GM13976 (cell line): ENCODE measurements at places on chromosomes 4 and X.

- no peak for DNase-seq
These were observed 796.6 kb upstream of the POU3F4 start for GRCh38 chrX:82711457-82711856.

GRCh38 chrX:150845091-150845490, 53.4 kb downstream of the CD99L2 start:
- no peak for DNase-seq

DNA sequence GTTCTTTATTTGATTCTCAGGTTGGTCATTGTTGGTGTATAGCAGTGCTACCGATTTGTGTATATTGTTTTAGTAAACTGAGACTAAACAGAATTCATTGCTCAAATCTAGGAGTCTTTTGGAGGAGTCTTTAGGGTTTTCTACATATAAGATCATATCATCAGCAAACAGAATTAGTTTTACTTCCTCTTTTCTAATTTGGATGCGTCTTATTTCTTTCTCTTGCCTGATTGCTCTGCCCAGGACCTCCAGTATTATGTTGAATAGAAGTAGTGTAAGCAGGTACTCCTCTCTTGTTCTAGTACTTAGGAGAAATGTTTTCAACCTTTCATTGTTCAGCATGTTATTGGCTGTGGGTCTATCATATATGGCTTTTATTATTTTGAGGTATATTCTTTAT, 92.6 kb downstream of the IQCM start:
- DNase-seq: no peak

DNA sequence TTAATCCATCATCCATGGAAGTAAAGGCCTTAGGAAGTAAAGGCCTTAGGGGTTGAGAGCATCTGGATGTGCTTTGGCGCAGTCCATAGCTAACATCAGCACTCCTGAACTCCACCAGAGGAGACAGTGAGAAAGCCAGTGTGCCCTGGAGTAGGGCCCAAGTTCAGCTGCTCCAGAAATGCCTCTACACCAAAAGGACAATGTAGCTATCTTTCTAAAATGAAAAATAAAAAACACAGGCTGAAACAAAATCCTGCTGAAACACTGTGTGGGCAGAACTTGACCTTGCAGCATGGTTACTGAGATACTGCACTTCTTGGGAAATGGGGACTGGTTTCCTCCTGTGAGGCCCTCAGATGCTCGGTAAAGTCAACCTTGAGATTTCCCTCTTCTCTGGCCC, 29.3 kb downstream of the SH3RF1 start:
- no peak for DNase-seq

- DNase-seq: no peak
These were observed 177.8 kb upstream of the ATP6AP2 start for GRCh38 chrX:40402831-40403533.

DNA sequence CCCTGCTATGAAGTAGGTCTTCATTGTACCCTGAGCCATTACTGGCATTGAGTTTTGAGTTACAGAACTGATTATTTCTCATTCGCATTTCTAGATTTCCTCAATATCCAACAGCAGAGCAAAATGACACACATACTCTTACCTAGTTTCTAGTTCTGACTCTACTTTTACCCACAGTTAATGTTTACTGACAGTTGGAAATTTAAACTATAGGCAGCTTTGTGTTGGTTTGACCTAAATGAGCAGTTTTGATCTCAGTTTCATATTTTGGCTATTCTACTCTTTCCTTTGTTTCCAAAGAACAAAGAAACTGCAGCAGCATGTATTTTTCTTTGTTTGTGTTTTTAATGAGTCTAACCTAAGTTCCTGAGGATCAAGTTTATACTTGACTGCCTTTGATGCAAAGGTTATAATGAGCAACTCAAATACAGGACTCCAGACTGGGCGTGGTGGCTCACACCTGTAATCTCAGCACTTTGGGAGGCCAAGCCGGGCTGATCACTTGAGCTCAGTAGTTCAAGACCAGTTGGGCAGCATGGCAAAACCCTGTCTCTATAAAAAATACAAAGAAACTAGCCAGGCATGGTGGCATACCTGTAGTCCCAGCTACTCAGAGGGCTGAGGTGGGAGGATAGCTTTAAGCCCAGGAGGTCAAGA, 30.4 kb downstream of the TXK start:
- DNase-seq: no peak

DNA sequence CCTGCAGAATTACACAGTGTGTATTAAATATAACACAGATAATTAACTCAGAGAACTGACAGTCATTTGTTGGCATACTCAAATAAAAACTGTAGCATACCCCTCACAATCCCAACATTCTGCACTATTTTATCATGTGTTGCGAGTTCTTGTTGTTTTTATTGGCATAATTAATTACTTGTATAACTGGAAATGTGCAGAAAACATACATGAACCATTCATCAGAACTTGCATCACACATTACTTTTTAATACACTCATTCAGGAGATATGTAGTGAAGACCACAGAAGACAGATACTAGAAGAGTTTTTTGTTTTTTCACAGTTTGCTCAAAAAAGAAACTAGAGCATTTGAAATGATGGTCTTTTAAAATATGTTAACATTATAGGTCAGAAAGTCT, 74.6 kb upstream of the NEIL3 start:
- DNase-seq: no peak

DNA sequence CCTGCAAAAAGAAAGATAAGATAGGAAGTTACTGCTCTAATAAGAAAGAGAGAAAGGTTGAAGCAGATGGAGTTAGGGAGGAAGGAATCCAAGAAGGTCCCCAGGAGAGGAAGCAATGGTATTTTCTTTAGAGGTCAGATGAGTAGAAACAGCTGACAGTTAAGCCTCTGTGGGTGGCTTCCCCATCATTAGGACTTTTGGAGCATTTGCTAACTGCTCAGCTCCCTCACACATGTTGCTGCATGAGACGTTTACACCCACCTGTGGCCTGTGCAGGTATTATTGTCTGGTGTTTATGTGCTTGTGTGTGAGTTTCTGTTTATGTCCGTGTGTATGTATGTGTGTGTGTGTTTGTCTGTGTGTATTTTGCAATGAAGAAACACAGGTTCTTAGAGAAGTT, 346.8 kb downstream of the RAB28 start:
- no peak for DNase-seq

DNA sequence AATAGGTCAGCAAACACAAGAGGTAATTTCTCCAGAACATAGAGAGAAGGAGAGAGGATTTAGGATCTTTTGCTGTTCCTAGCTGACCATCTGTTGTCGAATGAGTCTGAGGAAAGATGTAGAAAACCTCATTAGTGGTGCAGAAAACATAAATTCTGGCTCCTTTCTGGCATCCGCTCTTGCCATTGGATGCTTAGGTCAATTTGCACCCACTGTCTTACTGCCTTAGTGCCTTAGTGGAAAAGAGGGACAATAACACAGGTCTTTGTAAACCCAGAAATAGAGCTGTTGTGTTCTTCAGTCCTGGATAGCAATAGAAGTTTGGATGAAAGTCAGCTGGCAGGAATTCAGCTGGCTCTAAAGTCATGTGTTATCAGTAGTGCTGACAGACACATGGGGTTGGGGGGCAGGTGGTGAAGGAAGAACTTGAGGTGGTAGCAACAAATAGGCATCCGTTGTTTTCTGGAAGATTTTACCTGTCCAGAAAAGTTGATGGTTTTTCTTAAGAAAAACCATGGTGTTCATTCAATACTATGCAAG, 78.2 kb downstream of the GLRA2 start:
- DNase-seq: no peak

DNA sequence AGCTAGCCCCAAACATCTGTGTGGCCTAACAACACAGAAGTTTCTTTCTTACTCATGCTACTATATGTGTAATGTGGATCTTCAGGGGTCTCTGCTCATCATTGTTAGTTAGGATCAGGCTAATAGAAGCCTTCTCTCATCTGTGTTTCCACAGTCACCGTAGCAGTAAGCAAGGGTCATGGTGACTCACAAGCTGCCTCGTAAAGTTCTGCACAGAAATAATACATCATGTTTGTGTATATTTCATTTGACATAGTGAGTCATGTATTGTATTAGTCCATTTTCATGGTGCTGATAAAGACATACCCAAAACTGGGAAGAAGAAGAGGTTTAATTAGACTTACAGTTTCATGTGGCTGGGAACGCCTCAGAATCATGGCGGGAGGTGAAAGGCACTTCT, 38.7 kb downstream of the SLC4A4 start:
- no peak for DNase-seq
